HAP-1 (cell line): ENCODE measurements at places on chromosomes 6 and 20.
A peak's percentile ranks its signal among the peaks of the same experiment; 100 is the strongest.

- no peak for DNase-seq
Observed at GRCh38 chr20:10763112-10763511, 89.3 kb upstream of the JAG1 start.

- no peak for DNase-seq
Observed at GRCh38 chr6:5529733-5530132, 268.4 kb downstream of the FARS2 start.

DNA sequence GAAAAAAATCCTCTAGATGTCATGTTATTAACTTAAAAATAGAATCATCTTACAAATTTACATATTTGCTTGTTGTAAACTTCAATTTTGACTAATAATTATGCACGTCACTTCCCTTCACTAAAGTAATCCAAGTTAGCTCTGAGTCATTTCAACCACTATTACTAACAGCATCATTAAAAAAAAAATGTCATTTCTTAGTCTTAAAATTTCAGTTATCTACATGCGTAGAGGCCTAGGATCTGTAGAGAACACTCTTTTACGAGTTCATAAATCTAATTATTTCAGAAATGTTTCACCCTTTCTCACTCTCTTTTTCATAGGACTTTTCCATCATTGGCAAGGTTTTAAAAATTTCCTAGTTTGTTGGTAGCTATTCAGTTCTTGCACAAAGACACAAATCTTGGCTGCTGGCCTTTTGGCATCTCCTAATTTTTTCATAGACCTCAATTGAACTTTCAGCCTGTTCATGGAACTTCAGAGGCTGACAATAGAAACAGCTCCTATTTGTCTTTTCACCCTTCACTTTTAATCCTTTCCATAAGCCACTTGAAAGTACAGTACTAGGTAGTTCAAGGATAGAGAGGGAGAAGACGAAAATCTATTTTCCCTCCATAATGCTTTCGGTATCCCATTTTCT lies 61.5 kb downstream of the OGFRL1 start:
- peak; percentile 61 for DNase-seq

DNA sequence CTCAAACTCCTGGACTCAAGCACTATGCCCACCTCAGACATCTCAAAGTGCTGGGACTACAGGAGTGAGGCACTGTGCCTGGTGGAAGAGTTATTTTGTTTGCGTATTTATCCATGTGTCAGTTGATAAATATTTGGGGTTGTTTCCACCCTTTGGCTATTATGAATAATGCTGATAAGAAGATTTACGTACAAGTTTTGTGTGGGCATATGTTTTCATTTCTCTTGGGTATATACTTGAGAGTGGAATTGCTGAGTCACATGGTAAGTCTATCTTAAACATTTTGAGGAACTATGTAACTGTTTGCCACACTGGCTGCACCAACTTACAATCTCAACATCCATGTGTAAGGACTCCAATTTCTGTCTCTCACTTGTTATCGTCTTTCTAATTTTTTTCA lies 200.3 kb downstream of the RNGTT start:
- DNase-seq = no peak

- no peak for DNase-seq
Observed at GRCh38 chr6:107154801-107155160, 39.5 kb upstream of the BEND3 start.

GRCh38 chr6:159935065-159935464 lies 33.8 kb upstream of the IGF2R start:
- no peak for DNase-seq

- DNase-seq = no peak
Observed at GRCh38 chr6:138970856-138971425, 17.1 kb downstream of the REPS1 start.

GRCh38 chr6:166005944-166006899 lies 161.4 kb downstream of the TBXT start:
- peak; percentile 87 for DNase-seq

DNA sequence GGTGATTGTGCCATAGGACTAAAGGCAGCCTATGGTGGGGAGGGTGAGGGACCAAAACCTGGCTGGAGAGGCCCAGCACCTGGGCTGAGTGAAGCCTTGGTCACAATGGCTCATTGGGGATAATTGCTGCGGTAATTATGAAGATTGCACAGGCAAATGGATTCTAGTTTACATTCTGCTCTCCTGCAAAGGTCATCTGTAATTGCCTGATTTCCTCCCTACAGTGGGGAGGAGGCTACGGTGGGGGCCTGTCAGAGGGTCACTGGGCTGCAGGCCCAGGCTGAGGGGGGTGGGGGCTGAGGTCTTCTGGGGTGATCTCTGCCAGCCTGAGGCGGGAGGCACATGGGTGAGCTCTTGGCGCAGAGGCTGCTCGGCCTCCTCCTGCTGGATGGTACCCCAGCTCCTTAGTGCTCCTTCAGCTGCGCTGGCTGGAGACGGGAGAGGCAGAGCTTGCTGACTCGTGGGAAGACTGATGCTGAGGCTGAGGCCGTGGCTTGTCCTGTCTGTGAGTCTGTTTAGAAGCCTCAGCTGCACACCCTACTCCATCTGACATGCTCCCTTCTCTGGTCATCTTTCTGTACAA lies 30.3 kb downstream of the PACSIN1 start:
- DNase-seq = no peak

GRCh38 chr20:5095931-5096330 lies 23.8 kb downstream of the PCNA start:
- no peak for DNase-seq

DNA sequence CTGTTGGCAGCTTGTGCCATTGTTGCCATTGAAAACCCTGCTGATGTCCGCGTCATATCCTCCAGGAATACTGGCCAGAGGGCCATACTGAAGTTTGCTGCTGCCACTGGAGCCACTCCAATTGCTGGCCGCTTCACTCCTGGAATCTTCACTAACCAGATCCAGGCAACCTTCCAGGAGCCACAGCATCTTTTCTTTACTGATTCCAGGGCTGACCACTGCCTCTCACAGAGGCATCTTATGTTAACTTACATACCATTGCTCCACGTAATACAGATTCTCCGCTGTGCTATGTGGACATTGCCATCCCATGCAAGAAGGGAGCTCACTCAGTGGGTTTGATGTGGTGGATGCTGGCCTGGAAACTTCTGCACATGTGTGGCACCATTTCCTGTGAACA lies 221.8 kb upstream of the FAM83B start:
- DNase-seq = no peak

DNA sequence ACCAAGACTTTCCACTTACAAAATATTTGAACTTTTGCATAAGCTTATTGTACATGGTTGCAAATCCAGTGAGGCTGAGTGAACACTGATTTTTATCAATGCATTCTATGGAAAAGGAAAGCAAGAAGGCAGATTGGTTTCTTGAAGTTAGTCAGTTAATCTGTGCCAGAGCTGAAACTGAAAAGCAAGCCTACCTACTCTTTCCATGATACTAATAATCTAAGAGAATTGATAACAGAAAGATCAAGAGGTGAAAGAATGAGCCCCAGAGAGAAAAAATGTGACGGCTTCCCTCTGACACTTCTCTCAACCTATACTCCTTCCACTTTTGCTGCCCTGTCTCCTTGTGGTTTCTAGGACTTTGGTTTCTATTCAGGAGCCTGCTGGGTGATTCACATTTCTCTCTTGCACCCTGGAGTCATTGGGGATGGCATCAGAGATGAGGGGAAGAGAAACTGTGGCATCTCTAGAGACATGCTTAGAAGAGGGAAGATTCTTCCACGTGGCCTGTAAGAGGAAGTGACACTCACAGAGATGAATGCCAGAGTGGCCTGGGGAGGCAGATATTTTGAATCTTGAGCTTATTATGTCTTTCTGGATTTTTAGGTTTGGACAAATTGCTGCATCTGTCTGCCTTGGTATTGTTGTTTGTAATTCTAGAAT lies 158.6 kb upstream of the RIMS1 start:
- DNase-seq = no peak

GRCh38 chr6:64717281-64717680 lies 989.7 kb downstream of the EYS start:
- no peak for DNase-seq

DNA sequence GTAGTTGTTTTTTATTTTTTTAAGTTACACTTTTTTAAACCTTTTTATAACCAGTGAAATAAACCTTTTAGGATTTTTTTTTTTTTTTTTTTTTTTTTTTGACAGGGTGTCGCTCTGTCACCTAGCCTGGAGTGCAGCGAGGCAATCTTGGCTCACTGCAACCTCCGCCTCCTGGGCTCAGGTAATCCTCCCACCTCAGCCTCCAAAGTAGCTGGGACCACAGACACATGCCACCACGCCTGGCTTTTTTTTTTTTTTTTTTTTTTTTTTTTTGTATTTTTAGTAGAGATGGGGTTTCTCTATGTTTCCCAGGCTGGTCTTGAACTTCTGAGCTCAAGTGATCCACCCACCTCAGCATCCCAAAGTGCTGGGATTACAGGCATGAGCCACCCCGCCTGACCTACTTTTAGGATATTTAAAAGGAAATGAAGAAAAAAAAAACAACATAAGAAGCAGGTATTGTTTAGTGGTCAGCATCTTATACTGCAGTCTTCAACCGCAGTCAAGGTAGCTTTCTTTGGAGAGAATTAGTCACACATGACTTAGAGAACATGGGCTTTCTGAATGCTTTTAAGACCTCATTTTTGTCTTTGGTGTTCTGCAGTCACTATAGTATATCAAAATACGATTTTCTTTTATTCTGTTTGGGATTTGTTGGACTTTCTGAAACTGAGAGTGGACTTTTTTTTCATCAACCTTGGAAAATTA lies 1.6 kb downstream of the POLR1H start:
- DNase-seq = no peak

DNA sequence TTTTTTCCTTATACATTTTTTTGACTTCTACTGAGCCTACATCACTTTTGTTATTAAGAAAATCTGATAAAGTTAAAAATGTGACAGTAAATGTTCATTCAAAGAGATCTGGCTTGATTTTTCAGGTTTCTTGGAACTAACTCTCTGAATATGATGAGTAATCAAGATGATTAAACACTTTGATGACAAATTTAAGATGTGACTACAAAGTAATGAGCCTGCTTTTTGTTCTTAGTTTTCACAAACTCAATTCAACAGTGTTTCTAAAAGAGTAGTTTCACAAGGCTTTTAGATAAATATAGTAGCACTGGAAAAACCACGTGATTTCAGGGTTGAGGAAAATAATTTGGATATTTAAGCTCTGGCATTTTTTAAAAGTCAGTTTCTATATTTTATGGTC lies 37.9 kb upstream of the HDDC2 start:
- no peak for DNase-seq

DNA sequence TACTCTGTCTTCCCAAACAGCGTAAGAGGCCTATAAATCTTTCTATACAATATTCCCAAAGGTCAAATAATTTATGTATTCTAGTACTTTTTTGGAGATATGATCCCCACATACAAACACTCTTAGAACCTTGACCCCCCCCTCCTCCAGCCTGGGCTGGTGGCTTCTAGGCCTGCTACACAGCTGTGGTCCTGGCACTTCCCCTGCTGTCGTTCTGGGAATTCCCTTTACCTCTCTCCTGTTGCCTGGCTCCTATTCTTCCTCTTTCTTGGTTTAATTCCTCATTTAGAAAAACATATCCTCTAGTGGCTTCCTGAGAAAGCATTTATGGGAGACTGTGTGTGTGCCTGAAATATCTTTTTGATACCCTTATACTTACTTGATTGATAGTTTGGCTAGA lies 4.1 kb upstream of the TXLNB start:
- no peak for DNase-seq

- DNase-seq = no peak
Observed at GRCh38 chr20:48339190-48339985, 488.4 kb downstream of the PREX1 start.

- no peak for DNase-seq
Observed at GRCh38 chr6:126252154-126252553, 87.8 kb upstream of the CENPW start.

- DNase-seq = no peak
Observed at GRCh38 chr20:63225082-63225454, 9.1 kb upstream of the YTHDF1 start.

GRCh38 chr6:27604986-27605385 lies 132.1 kb upstream of the ZNF184 start:
- no peak for DNase-seq

GRCh38 chr6:153673225-153673624 lies 365.8 kb upstream of the OPRM1 start:
- DNase-seq = no peak

GRCh38 chr6:40485795-40486194 lies 101.4 kb downstream of the LRFN2 start:
- no peak for DNase-seq

DNA sequence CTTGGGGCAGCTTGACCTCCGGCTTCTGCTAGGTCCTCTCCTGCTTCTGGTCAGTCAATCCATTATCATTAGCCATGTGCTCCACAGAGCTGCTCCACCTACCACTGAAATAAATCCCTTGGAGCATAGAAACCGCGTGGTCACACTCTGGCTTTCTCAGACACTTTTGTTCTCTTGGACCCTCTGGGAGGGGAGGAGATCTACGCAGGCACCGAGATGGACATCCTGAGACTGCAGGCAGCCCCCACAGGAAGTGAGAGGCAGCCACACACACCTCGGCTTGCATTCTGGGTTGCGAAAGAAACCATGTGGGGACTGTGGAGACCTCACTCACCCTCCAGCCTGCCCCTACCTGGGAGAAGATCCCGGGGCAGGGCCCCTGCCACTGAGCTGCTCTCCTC lies 79.5 kb downstream of the FYN start:
- no peak for DNase-seq

GRCh38 chr6:34152042-34152524 lies 6.2 kb upstream of the GRM4 start:
- no peak for DNase-seq

GRCh38 chr20:50146732-50147662 lies 6.5 kb downstream of the PEDS1 start:
- DNase-seq = no peak

GRCh38 chr6:117395164-117395563 lies 30.6 kb downstream of the ROS1 start:
- no peak for DNase-seq
